Skin of body (tissue), 3 donors: ENCODE measurements at places on chromosomes 5 and 9. TPM values are rescaled to one million over a fixed set of nuclear protein-coding genes. Genes with fewer than 3 reads are reported as not detected.

Gene GARIN3
- total RNA-seq = not detected

Gene CD74
- total RNA-seq = 194 TPM

Gene MED7
- 10.7 TPM for total RNA-seq

Gene LCP2
- total RNA-seq = 10.2 TPM

Gene TRPM3
- total RNA-seq = 2.3 TPM
